ENCODE measurements at places on chromosomes 3 and 15.

- DNase-seq: no peak
These were observed 316.7 kb upstream of the AGTR1 start for GRCh38 chr3:148381051-148381450.

GRCh38 chr3:9135930-9136525 lies 113.4 kb downstream of the SRGAP3 start:
- no peak for DNase-seq

GRCh38 chr3:71094658-71095209 lies 488.8 kb downstream of the FOXP1 start:
- no peak for DNase-seq

GRCh38 chr3:141379250-141379966 lies 11.1 kb downstream of the ZBTB38 start:
- DNase-seq: no peak

- DNase-seq: no peak
These were observed 24.4 kb downstream of the DTWD1 start for GRCh38 chr15:49645277-49645676.

DNA sequence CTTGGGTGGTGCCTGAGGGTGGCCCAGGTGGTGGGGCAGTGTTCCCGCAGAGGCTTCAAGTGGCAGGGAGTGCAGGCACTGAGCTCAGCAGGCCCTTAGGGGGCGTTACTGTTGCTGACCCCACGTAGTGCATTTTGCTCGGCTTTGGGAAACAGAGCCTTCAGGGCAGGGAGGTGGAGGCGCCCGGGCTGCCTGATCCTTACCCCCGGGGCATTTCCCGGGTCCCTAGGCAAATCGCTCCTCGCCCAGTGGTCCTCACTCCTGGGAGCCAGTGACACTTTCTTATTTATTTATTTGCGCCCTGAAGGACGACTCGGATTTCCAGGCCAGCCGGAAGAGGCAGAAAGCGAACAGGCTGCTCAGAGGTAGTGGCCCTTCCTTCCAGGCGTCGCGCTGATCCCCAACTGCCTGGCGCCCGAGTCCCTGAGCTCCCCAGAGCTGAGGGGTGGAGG lies 10.1 kb upstream of the FOXB1 start:
- no peak for DNase-seq

DNA sequence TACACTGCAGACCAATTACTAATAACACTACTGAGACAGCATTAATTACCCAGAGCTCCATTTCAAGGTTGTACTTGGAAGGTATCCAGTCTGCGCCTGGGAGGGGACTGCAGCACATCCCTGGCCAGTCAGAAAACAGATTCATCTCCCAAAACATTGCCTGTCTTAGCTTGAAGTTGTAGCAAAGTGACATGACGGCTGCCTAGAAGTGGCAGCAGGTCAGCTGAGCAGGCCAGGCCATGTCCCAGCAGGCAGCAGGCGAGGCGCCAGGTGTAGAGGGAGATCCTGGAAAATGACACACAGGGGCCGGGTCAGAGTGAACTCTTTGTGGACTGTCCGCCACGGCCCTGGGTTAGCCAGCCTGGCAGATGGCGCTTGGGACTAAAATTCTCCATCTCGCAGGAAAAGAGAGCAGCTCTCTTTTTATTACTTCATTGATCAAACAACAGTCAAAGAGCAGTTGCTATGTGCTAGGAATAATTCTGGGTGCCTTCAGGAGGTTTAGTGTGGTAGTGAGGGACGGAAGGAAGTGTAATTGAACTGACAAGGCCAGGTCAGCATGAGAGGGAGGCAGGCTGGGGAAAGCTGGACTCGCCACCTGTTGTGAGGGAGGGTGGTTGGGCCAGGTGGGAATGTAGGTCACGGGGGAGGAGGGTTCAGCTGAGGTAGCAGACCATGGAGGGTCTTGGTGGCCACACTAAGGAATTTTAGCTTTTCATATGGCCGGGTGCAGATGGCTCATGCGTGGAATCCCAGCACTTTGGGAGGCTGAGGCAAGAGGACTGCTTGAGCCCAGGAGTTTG lies 1.3 kb upstream of the MAP6D1 start:
- no peak for DNase-seq

Data from activated CD4-positive, alpha-beta T cell treated with anti-CD3 and anti-CD28 coated beads, Interleukin-2, amount 50 U/mL, for 1 hour (primary cell).